Stimulated activated CD4-positive, alpha-beta T cell treated with anti-CD3 and anti-CD28 coated beads, Interleukin-2, amount 100 ng/mL, for 4 hours (primary cell): ENCODE measurements at places on chromosomes 11 and 22.

DNA sequence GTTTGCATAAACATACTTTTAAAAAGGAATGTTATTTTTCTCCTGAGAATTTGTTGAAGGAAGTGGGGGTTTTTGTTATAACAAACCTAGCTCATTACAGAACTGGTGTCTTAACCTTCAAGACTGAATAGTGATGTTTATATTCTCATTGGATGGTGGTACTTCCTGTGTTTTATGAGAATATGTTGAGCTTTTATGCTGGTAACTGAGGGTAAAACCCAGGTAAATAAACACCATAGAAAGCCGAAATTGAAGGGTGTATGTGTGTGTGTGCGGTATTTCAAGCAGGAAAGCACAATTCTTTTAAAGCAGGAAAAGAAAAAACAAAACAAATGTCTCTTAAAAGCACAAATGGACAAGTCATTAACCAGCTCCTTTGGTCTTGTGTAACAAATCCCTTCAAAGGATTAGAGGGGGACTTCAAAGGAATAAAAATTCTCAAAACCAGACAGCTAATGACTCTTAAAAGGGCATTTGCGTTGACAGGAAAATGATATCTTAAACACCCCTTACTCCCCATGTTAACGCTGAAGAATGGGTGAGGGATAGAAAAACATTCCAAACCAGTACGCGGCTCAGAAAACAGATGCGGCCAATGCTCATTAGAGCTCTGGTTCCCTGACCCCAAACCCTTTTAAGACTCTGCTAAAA, 23.8 kb downstream of the LMO2 start:
- DNase-seq = no peak

- peak; percentile 46 for DNase-seq
Observed at GRCh38 chr22:28442264-28442710, 237.4 kb downstream of the TTC28 start.

DNA sequence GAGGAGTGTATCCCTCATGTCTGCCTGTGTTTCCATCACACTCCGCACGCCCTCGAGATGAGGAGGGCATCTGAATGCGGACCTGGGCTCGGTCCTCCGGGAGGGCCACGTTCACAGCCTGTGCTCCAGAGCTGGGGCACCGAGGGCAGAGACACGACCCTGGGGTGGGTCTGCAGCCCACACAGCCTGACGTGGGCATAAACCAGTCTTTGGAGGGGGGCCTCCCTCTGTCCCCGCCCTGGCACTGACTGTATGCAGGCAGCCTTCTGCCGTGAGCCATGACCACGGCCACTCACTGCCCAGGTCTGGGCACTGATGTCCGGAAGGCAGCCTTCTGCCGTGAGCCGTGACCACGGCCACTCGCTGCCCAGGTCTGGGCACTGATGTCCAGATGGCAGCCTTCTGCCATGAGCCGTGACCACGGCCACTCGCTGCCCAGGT, 1425.1 kb downstream of the BRD1 start:
- DNase-seq = no peak

GRCh38 chr11:70725278-70725677, 326.9 kb downstream of the CTTN start:
- DNase-seq = no peak

DNA sequence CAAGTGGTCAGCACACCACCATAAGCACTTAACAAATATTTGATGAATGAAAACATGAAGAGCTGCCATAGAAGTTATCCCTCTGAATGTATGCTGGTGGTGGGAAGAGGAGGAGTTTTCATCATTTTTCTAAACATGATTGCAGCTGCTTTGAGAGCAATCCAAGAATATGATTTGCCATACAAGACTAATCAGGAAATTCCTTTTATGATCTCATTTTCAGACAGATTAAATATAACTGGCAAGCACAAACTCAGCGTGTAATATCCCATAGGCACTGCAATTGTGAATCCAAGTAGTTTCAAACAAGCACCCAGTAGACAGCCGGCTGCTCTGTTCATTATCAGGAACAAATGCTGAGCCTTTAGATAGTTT, 505.7 kb upstream of the LUZP2 start:
- no peak for DNase-seq

GRCh38 chr22:31080848-31081649, at the start of gene SMTN:
Gene SMTN, plus strand, starts transcription at chr22:31081318. Its CDS starts 1,941 bp downstream, at chr22:31083259.
- DNase-seq = peak; percentile 84

GRCh38 chr22:17098379-17098819, 13.6 kb downstream of the IL17RA start:
- no peak for DNase-seq

DNA sequence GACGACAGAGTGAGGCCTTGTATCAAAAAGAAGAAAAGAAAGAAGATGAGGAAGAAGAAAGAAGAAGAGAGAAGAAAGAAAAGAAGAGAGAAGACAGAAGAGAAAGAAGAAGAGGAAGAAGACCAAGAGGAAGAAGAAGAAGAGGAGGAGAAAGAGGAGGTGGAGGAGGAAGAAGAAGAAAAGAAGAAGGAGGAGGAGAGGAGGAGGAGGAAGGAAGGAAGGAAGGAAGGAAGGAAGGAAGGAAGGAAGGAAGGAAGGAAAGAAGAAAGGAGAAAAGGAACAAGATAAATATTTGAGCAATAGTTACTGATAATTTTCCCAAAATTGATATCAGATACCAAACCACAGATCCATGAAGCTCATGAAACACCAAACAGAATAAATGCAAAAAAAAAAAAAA, 169.7 kb upstream of the TMEM45B start:
- no peak for DNase-seq

GRCh38 chr11:8329847-8330361, 66.2 kb upstream of the LMO1 start:
- DNase-seq = no peak

DNA sequence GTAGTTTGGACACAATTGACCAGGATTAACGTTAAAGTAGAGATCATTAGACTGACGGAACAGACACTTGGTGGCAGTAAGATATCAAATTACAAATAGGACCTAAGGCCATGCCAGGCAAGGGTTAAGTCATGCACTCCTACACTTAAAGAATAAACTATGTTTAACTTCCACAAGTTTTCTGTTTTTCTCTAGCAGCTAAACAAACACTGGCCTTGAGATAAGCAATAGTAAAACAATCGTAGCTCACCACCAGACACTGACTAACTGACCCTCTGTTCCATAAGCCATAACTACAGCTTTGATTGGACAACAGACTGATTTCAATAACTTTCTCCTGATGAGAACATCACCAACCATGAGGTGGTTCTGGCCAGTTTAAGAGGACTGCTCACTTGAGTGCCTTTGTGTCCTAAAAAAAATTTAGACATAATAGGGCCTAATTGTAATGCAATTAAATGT, 2.0 kb upstream of the CEP126 start:
- no peak for DNase-seq

- DNase-seq = no peak
Observed at GRCh38 chr11:14203321-14203720, 155.7 kb downstream of the RRAS2 start.

DNA sequence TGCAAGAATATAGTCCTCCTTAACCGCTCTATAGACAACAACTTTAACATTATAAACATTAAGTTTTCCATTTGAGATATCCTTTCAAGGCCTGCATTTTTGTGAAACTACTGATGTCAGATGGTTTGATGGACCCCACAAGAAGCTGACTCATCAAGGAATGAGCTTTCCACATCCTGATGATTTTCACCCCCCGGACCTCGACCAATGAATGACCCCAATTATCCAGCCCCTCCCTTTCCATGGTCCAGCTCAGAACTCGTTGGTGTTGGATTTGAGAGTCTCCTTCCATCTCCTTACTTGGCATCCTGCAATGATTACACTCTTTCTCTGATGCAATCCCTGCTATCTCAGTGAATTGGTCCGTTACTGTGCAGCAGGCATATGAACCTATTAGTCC, 31.8 kb upstream of the GUCY1A2 start:
- no peak for DNase-seq

GRCh38 chr22:50535113-50535512, 5.3 kb upstream of the TYMP start:
- no peak for DNase-seq

DNA sequence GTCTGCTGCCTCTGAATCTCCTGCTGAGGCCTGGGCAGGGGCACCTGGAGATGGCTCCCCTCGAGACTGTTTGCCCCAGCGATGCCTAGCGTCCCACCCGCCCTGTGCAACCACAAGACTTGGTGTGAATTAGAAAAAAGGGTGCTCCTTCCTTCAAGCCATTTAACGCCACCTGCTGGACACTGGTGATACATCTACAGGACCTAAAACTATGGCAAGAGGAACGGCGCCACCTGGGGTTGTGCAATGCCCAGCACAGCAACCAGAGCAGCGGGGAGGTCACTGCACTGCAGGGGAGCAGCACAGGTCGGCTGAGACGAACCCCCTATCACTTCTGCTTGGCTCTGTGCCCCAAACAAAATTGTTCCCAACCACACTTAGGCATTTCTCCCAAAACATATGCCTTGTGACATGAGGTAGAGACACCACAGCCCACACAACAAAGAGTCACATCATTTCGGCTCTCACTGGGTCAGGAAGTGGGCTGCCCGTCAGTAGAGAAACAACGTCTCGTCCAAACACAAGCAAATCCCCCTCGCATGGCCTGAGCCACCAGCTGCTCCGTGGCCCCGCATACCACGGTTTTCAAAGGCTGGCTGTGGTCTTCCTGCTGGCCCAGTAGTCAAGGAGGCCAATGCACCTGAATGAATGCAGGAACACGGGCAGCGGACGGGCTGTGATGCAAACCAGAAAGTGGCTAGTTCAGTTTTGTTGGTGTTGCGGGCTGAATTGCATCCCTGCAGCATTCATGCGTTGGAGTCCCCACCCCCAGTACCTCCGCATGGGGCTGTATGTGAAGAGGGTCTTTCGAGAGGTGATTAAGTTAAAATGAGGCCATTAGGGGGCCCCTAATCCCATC, 171.9 kb downstream of the SHANK2 start:
- DNase-seq = peak; percentile 1

DNA sequence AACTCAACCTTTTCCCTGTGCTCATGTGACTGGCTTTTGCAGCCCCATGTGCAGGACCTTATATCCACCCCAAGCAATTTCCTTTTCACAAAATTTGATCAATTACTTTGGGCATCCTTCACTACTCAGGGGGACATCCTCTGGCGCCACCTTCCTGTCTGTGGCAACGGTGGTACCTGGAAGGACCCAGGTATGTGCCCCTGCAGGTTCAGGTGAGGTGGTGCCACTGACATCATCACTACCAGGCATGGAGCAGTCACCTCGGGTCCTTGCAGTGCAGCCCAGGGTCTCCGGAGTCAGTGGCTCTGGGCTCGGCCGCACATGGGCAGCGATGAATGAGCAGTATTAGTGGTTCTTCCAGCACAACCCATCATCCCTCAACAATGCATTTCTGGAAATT, 37.7 kb upstream of the B3GAT1 start:
- no peak for DNase-seq

- no peak for DNase-seq
Observed at GRCh38 chr11:94537031-94537600, 6.6 kb upstream of the FUT4 start.

DNA sequence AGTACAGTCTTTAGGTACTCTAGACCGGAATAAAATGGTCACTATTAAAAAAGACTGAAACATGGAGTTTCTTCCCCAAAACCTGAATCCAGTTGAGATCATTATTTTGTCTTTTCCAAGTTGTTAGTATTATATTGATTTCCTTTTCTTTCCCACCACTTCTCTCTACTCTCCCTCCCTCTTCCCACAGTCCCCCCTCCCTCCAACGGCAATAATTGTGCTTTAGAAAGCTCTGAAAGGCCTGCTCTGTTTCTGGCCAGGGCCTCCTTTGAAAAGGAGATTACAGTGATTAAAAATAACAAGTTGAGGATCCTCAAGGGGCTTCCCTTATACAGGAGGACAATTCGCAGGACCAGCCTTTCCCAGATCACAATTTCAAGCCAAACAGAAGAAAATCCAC, 3.5 kb downstream of the SPON1 start:
- DNase-seq = no peak

DNA sequence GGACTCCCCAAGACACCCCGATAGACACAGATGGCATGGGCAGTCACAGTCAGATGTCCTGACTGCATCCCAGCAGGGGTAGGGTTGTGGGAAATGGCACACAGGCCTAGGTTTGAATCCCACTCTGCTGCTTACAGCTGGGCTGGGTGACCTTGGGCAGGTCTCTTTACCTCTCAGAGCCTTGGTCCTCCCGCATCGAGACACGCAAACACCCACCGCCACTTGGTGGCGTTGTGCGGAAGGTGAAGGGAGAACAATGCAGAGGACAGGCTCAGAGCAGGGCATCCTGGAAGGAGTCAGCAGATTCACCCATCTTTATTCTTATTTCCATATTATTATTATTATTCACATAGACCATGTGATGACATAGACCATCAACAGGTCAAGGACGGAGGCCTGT, 140.5 kb downstream of the MIAT start:
- DNase-seq = no peak

DNA sequence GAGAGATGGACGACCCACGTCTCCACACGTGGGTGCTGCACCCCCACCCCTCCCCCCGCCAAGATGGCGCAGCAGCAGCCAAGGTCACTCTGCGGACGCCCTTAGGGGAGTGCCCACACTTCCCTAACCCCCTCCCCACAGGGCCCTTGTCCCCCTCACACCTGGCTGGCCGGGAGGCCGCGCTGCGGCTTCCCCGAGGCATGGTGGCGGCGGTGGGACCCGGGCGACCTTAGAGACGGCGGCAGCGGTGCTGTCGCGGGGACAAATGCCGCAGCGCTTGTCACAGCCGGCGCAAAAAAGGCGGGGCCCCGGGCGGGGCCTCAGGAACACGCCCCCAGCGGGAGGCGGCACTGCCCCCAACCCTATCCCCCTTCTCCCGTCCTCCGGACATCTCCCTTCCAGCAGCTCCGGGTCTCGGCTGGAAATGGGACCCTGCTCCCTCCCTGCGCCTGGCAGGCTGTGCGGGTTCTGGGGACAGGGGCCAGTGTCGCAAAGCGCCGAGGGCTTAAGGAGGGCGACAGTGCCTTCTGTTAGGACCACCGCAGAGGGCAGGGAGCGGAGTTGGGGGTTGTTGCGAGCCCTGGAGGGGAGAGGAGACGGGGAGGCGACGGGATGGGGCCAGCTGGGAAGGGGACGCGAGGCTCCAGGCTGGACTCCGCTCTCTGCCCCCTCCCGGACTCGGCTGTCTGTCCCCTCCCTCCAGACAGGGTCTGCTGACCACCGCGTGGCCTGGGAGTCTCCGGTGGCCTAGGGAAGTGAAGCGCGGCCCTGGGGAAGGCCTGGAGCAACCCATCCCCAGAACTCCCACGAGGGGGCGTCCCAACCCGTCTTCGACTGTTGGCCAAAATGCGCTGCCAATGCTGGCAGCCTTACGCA, at the start of gene CHCHD10:
Gene CHCHD10, minus strand, starts transcription at position 300 of the 876 bp plus-strand sequence. Its CDS starts 98 bp downstream, at position 202.
- DNase-seq = peak; percentile 59

DNA sequence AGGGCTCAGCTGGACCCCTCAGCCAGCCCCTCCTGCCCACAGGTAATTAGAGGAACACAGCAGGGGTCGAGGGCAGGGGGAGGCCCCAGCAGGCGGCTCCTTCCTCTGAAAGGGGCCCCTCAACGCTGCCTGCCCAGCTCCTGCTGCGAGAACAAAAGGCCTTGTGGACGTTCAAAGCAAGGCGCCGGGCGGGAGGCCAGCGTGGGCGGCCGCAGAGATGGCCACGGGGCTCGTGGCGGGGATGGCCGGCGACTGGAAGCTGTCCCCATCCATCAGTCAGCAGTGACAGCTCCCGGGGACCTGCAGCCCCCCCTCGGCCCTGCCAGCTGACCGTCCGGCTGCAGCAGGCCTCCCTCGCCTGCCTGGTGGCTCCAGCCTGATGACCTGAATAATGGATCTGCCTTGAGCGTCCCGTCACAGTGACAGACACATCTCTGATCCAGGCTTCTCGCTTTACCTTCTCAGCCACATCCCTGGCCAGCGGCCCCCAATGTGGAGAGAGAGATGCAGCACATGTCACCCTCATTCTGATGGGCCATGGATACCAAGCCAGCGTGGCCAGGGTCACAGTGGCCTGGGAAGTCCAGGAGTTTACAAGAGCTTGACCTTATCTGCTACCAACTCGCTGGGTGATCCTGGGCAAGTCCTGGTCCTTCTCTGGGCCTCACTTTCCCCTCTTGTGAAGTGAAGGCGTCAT, 159.3 kb downstream of the MN1 start:
- DNase-seq = no peak
